ENCODE measurements at places on chromosomes 7 and 10. TPM values are rescaled to one million over a fixed set of nuclear protein-coding genes. Genes with fewer than 3 reads are reported as not detected.

Gene ADGRA1
- not detected for total RNA-seq

Gene UCMA
- not detected for total RNA-seq

Gene AGAP6
- total RNA-seq: 4.5 TPM

Gene CPED1
- total RNA-seq: 32.8 TPM

GRCh38 chr7:45088146-45088701, 545 bp downstream of the NACAD start:
- no peak for DNase-seq

DNA sequence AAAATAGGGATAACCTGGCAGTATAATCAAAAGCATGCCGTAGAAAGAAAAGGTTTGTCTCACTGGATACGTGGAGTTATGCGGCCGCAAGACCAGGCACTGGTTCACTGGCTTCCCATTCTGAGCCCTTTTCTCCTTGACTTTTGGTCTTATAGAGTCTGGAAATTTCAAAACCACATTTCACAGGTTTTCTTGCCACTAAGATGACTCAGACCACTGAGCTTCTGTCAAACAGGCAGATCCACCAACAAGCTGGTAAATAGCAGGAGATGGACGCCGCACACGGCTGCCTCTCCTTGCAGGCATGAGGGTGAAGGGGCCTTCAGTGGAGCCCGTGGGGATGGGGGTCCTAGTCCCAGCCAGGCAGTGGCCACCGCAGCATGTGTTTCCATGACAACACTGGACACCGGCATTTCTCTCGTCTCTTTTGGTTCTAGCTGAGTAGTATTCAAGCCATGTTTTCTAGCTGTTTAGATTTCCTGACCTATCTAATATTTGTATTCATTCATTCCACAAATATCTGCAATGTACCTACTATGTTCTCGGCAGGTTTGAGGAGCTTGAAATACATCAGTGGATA, 55.5 kb downstream of the KLF6 start:
- DNase-seq: no peak

DNA sequence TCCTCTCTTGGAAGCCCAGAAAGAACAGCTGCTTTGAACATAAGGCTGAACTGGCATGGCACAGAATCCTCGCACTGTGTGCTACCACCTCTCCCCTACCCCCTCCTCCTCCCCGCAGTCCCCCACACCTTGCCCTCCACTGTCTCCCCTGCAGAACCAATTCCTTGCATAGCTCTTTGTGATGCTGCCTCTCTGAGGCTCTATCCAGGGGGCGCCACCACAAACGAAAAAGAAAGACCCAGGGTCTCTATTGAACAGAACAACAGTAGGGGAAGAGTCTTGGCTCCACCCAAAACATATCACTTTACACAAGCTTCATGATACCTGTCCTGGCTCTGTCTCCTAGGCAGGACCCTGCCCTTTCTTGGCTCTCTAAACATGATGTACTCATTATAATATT, 26.2 kb upstream of the EBLN1 start:
- DNase-seq: no peak

DNA sequence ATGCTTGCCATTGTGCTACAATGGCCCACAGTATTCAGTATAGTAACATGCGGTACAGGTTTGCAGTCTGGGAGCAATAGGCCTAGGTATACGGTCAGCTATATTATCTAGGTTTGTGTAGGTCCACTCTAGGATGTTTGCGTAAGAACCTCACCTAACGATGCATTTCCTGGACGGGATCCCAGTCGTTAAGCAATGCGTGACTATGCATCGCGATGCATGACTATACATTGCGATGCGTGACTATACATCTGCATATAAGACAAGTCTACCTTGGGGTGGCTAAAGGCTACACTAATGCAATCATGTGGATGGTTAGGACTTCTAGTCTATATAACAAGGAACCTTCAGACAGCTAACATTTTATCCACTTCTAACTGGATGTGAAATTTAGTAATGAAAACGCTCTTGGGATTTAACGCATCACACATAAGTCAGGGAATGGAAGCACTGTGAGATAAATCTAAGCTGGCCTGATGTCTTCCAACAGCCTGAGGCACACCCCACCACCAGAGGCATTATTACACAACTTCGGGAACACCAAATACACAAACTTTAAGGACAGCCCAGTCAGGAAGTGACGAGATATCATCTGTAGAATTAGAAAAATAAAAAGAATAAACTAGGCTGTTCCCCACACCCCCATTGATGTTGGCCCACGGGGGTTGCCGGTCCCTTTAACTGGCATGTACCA, 9.2 kb downstream of the GNA12 start:
- no peak for DNase-seq

DNA sequence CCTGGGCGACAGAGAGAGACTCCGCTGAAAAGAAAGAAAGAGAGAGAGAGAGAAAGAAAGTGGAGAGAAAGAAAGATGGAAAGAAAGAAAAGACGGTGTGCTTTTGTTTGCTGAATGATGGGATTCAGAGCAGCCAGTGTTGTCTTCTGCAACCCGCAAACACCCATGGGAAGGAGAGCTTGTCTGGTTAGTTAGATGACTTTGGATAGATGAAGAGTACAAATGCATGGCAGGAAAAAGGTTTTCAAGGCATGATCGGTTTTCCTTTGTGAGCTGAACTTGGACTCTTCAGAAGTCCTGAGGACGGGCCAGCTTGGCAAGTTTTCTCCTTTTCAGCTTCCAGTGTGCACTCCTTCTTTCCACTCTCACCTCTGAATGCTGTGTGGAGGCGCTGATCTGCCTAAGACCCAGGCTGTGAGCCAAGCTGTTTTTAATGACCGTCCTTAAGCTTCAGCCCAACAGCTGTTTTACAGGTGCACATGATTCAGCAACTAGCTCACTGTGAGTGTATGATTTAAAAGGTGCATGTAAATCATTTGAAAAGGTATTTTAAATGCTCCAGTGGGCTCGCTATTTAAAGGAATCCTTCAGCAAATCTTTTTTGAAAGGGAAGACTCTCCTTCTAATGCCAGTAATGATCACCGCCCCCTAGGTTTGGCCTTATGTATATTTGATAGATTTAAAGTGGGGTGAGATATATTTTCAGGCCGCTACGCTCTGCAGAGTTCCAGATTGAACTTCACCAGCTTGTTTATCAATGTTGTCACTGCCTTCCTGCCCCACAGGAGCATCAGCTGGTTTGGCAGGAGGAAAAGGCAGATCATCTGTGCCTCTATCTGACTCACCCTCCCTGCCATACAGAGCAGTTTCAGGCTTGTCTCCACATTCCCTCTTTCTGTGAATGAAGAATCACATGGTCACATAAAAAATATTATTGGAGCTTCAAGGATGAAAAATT, 115.0 kb downstream of the PLXDC2 start:
- peak; percentile 39 for DNase-seq

GRCh38 chr7:13898957-13899670, 90.4 kb downstream of the ETV1 start:
- no peak for DNase-seq

DNA sequence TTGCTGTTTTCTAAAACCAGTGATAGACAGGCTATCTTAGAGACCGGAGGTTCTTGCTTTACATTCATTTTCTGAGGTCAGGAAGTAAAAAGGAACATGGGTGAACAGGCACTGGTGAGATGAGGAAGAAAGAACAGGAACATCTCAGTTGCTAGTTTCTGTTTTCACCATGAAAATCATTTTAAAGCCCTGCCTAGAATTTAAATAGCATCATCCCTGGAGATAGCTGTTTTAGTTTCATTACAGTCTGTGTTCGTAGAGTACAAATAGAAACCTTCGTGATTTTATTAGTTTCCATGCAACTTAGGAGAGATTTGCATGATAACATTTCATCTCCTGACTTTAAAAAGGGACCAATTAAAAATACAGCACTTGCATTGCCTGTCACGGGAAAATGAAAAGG, 14.7 kb downstream of the KCNMA1 start:
- no peak for DNase-seq

- no peak for DNase-seq
These were observed 14.4 kb downstream of the CWF19L1 start for GRCh38 chr10:100253041-100253440.

- no peak for DNase-seq
These were observed 218.2 kb downstream of the ANK3 start for GRCh38 chr10:60171436-60172013.

DNA sequence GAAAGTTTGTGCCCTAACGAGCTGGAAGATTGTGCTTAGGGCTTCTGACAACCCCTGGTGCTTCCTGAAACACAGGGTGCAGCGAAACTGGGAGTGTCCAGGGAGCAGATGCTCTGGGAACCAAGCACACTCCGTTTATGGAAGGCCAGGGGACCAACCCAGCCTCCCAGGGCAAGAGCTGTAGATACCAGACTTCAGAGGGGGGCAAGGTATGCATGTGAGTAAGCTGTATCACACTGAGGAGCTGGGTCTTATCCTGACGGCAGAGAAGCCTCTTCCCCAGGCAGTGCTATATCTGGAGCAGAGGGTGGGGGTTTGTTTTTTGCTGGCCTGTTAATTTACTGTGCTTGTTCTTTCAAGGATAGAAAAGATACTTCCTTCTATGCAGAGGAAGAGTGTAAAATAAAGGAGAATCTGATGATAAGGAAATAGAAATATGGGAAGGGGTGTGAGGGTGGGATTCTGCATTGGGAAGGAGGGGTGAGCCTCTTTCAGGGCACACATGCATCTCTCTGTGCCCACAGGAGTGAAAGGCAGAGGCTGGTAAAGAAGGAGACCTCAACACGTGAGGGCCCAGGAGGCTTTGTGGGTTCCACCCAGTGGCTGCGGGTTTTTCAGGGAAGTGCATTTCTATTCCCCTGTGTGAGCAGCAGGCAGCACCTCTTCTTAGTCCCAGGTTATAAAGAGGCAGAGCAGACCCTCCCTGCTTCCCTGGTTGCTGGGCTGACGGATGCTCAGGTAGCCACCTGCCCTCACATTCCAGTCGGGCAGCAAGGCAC, 314.1 kb downstream of the TCERG1L start:
- DNase-seq: no peak

DNA sequence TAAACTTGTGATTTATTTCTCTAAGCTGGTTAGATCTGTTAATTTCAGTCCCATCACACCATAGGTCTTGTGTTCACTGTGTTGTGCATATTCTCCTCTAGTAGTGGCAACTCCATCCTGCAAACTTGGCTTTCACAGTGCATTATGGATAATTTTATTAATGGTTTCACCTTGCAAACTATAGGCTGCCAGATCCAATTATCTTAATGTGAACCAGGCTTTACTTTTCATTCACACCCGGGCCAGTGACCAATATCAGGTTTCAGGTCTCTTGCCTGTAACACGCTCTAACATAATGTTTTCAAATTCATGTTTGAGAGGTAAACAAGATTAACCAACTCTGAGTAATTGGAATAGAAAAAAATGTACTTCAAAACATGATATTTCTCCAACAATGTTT, 1293.0 kb downstream of the REEP3 start:
- no peak for DNase-seq

DNA sequence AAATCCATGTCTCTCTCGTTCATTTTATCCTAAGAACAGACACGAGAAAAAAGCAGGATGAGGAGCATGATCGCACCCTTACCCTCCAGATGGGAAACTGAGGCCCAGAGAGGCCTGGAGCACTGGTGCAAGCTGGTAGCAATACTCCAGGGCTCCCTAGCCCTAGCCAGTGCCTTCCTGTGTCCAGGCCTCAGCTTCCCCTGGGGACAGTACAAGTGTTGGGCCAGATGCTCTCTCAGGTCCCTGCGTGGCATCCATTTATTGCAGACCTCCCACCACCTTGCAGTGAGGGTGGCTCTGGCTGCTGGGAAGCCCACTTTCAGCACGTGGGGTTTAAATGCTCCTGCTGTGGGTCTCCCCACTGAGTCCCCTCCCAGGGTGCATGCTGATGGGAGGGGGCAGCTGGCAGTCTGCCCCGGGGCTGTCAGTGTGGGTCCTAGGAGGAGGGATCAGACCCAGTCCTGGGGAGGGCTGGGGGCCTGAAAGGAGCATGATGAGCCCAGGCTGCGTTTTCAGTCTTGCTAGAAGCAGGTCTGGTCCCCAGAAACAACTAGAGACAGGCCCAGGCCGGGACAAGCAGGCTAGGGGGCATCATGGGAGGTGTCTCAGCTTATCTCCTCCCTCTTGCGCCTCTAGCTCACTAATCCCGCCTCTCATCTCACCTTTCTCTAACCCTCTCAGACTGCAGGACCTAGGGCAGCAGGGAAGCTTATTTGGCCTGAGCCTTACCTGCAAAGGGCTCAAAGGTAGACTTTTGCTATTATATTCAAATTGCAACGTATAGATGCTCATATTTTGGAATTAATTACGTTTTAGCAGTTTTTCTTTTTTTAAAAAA, 662 bp upstream of the PPIF start:
- DNase-seq: no peak

DNA sequence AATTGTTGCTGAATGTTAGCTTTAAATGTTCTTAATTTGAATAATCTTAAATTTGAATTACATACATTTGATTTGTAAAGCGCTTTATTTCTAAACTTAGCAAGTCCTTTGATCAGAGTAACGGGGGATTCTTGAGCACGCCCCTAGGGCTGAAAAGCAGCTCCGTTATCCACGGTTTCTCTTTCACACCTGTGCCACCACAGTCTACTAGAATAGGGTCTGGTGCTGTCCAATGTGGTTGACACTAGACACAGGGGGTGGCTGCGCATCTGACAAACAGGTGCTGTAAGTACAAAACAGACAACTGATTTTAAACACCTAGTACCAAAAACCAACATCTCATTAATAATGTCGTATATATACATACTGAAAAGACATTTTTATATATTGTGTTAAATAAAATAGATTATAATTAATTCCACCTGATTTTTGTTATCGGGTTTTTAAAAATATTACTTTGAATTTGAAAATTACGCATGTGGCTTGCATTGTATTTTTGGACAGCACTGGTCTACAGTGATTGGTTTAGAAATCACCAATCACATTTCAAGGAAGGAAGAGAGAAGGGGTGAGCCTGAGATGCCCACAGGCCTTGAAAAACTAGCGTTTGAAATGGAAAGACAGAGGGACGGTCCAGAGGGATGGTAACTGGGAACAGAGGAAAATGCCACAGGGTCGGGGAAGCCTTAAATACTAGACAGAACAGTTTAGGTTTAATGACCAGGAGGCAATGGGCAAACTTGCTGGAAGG, 7.3 kb downstream of the SEPHS1 start:
- no peak for DNase-seq
